IMR-90 (cell line): ENCODE measurements at places on chromosomes 2 and 18. TPM values are rescaled to one million over a fixed set of nuclear protein-coding genes. Genes with fewer than 3 reads are reported as not detected.

GRCh38 chr2:147345246-147345645 is 499.6 kb upstream of the ACVR2A start:
- no peak for DNase-seq

- DNase-seq = peak; percentile 70
Measured at GRCh38 chr2:207504513-207505170, 25.1 kb upstream of the CREB1 start.

GRCh38 chr2:219406861-219407230 is 11.3 kb upstream of the DES start:
- DNase-seq = peak; percentile 97

- no peak for DNase-seq
Measured at GRCh38 chr2:3389193-3389592, 9.7 kb downstream of the TRAPPC12 start.

- DNase-seq = no peak
Measured at GRCh38 chr2:145654746-145655145, 1134.8 kb upstream of the ZEB2 start.

DNA sequence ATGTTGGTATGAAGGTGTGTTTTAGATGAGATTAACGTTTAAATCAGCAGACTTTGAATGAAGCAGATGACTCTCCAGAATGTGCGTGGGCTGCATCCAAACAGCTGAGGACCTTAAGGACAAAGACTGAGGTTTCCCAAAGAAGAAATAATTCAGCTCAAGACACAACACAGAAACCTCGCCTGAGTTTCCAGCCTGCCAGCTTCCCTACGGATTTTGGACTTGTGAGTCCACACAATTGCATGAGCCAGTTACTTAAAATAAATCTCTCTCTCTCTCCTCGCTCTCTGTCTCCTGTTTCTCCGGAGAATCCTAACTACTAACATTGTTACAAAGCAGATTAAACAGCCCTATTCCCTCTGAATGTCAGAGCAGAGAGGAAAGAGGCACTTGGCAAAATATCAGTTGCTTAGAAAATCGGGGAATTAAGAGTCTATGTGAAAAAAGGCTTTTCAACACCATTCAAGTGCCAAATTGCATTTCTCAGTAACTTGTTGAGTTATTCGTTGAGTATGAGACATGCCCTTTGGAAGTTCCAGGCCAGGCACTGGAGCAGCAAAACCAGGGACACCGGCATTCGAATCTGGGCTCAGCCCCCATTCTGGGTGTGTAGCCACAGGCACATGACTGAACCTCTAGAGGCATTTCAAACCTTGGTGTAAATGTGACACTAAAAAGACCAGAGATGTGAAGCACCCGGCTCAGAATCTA is 174.6 kb upstream of the PID1 start:
- DNase-seq = peak; percentile 16

DNA sequence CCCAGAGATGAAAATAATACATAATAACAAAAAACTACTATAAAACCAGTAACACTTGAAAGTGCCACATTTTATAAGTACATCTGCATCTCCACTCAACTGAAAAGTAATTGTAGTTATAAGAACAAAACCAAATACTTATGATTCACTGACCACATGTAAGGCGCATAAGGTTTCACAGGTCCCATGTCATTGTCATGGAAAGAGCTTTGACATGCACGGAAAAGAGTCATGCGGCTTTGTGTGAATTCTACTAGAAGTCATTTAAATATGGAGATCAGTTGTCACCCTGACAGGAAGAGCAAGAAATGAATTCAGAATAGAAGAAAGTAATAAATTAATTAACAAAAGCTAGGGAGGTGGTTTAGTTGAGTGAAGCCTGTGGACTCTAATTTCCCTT is 459.1 kb downstream of the CDH2 start:
- DNase-seq = no peak

REG1B gene
- not detected in 2 replicates for total RNA-seq

SFTPB gene
- total RNA-seq = not detected in 2 replicates

POTEJ gene
- total RNA-seq = not detected in 2 replicates

- peak; percentile 20 for DNase-seq
Measured at GRCh38 chr2:239318790-239319661, 81.8 kb downstream of the HDAC4 start.

GRCh38 chr2:45814488-45814887 is 163.0 kb downstream of the PRKCE start:
- DNase-seq = no peak

- no peak for DNase-seq
Measured at GRCh38 chr2:37149626-37150322, 7.0 kb downstream of the EIF2AK2 start.

SERPINB13 gene
- not detected in 2 replicates for total RNA-seq

- DNase-seq = no peak
Measured at GRCh38 chr2:83742117-83742782, 716.8 kb downstream of the SUCLG1 start.

DNA sequence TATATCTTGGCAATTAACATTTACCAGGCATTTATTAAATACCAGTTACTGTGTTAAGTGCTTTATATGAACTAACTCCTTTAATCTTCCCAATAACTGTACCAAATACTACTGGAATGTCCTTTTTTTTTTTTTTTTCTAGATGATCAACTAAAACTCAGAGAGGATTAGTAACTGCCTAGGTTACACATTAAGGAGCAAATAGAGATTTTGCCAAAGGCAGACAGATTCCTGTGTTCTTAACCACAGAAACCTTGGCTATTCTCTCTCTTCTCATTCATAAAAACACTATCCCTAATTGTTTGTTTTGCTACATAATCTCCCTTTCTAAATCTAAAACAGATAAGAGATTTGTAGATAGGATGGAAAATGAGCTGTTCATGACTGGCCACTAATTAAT is 13.3 kb downstream of the DHX57 start:
- no peak for DNase-seq

HOXD12 gene
- total RNA-seq = not detected in 2 replicates

ELOA2 gene
- not detected in 2 replicates for total RNA-seq

TMEM198 gene
- under 0.01 and 0.18 TPM in 2 replicates for total RNA-seq

DNA sequence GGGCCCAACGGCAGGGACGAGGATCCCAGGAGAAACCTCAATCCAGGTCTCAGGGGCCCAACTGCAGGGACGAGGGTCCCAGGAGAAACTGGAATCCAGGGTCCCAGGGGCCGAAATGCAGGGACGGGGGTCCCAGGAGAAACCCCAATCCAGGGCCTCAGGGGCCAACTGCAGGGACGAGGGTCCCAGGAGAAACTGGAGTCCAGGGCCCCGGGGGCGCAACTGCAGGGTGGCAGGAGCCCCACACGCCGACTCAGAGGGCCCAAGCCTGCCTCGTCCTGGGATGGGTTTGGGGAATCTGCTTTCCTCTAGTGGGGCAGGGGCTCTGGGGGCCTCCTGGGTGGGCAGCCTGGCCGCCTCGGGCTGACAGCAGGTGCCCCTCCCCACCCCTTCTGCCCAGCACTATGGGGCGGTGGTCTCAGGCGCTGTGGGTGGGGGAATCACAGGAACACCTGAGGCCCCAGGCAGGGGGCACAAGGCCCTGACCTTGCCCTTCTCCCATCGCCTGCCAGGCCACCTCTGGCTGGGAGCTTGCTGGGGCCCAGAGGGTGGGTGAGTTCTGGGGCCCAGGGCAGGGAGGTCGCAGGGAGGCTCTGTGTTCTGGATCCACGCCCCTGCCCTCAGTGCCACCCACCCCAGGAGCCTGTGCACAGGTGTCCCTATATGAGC is 7.1 kb downstream of the RTP5 start:
- no peak for DNase-seq

RNF181 gene
- 326 and 498 TPM in 2 replicates for total RNA-seq

DNA sequence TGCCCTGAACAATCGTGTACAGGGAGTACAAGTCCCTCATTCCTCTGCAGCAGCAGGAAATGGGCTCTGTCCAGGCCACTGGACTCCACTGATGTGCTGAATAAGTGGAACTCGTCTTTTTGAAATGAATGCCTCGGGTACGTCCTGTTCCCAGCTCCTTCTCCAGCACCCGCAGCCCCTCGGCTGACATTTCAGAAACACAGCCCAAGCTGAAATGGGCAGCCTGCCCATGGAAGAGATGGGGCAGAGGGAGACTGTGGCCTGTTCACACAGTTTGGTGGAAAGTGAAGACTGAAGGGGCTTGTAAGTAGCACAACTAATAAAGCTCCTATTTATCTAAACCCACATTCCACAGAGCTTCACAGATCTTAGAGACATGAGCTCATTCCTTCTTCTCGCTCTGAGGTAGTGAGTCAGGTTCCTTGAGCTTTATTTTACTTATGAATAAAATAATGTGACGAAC is 498.6 kb downstream of the TXNL1 start:
- DNase-seq = peak; percentile 95

DNA sequence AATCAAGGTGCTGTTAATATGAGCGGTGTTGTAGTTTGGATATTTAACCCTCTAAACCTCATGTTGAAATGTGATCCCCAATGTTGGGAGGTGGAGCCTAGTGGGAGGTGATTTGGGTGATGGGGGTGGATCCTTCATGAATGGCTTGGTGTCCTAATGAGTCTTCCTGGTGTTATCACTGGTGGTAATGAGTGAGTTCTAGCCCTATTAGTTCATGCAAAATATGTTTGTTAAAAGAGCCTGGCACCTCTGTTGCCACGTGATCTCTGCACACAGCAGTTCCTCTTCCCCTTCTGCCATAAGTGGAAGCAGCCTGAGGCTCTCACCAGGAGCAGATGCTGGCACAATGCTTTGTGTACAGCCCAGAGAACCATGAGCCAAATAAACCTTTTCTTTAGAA is 158.4 kb downstream of the FMNL2 start:
- no peak for DNase-seq

- DNase-seq = no peak
Measured at GRCh38 chr2:14350856-14351255, 281.7 kb upstream of the LRATD1 start.

DNA sequence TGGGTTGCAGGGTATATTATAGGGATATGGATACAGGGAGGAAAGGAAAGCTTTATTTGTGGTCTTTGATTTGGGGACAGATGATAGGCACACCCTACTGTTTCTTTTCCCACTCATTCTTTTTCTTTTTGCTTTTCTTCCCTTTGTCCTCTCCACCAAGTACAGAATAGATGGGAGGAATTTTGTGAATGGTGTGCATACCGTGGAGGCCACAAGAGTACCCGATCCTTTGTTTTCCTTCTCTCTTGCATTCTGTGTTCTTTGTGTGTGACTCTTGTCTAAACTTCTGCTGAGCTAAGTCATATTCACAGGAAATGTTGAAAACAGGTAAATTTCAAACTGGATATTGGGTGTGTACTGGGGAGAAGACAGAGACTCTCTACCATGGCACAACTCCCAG is 321.4 kb upstream of the SLC8A1 start:
- DNase-seq = no peak

- no peak for DNase-seq
Measured at GRCh38 chr2:174763780-174764179, 492 bp downstream of the CHRNA1 start.

SGPP2 gene
- not detected in 2 replicates for total RNA-seq

DNA sequence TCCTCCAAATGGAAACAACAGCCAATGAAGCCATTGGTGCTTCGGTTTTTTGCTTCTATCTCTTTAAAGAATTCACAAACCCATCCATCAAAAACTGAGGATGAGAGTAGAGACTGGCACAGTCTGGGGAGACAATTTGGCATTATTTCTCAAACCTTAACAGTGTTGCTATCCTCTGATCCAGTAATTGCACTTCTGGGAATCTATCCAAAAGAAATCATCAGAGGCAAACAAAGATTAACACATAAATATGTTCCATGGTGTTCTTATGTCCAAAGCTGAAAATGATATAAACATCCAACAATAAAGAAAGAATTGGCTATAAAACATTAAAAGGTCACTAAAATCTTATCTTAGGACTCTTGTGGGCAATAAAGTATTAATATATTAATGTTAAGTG is 35.1 kb downstream of the REEP1 start:
- DNase-seq = no peak

DNA sequence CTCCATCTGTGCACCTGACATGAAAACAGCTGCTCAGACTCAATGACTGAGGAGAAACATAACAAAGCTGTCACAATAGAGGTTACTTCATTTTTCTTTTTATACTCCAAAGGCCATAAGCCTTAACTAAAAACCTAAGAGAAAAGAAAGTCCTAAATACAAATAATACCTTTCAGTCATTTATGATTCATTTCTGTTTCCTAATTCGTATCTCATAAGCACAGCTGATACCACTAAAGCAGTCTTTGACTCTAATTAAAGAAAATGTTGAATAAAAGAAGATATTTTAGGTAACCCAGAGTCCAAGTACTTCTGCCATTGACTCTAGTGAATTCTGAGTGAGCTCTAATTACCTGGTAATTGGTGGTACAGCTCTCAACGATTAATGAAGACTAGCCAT is 20.6 kb downstream of the NEMP2 start:
- DNase-seq = no peak

GRCh38 chr2:46023165-46023854 is 273.9 kb upstream of the EPAS1 start:
- no peak for DNase-seq

- no peak for DNase-seq
Measured at GRCh38 chr2:239824866-239825704, 200.1 kb downstream of the NDUFA10 start.

DNA sequence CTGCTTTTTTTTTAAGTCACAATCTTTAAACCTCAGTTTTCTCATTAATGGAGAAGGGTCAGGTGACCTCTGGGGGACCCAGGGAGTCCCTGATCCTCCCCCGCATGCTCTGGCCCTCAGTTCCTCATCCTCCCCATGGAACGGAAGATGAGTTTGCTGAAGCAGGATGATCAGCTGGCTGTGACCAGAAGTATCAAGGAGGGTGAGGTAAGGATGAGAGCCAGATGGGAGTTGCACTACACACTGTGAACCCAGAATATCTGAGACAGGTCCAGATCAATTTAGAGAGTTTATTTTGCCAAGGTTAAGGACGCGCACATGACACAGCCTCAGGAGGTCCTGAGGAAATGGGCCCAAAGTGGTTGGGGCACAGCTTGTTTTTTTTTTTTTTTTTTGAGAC is 3.8 kb downstream of the CATIP start:
- no peak for DNase-seq

DNA sequence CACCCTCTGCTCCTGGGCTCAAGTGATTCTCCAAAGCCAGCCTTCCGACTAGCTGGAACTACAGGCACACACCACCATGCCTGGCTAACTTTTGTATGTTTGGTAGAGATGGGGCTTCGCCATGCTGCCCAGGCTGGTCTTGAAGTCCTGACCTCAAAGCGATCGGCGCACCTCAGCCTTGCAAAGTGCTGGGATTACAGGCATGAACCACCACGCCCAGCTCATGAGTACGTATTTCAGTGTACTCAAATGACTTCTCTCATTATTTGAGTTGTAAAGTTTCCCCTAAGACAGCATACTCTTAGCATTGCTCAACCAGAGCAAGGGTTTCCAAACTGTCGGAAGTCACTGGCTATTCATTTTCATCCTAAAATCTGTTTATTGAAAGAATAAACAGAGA is 40.3 kb downstream of the IMPA2 start:
- DNase-seq = no peak

GRCh38 chr18:50869150-50869549 is 9.8 kb upstream of the ME2 start:
- DNase-seq = no peak
